ENCODE measurements at places on chromosomes 16 and 17.

DNA sequence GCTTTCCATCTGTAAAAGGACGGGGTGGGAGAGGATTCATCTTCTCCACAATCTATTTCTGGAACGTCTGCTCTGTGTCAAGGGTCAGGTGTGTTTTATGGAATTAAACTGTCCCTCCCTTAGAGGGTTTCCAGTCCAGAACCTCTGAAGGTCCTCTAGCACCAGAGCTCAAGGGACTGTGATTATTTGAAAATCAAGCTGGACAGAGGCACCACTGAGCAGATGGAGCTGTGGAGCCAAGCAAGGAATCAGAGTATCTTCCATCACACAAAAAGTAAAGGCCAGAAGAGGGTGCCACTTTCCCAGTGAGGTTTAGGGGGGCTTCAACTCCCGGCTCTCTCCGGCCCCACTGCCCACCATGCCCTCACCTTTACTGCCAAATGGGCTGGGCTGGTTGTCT is 6.8 kb downstream of the CACNG5 start:
- no peak for DNase-seq

GRCh38 chr16:56643080-56643778 is 4.8 kb downstream of the MT1A start:
- peak; percentile 68 for DNase-seq

GRCh38 chr16:21708533-21709115 is 44.9 kb downstream of the OTOA start:
- peak; percentile 78 for DNase-seq

GRCh38 chr17:75595284-75595919 is 7.8 kb downstream of the MYO15B start:
- no peak for DNase-seq

DNA sequence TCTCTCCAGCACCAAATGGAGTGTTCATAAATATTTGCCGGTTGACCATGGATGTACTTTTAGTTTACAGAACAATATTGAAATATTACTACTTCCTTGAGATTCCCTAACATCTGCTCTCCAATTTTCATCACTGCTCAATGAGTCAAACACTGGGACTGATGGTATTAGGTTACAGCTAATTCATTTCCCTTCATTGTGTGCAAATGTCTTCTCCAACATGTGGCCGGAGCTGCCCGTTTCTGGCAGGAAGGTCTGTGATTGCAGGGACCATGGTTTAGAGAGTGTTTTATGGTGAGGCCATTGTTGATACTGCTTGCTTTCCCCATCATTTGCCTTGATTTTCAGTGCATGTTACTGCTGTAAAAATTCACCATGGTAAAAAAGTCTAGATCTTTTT is 209.3 kb downstream of the HS3ST3B1 start:
- DNase-seq, result no peak

DNA sequence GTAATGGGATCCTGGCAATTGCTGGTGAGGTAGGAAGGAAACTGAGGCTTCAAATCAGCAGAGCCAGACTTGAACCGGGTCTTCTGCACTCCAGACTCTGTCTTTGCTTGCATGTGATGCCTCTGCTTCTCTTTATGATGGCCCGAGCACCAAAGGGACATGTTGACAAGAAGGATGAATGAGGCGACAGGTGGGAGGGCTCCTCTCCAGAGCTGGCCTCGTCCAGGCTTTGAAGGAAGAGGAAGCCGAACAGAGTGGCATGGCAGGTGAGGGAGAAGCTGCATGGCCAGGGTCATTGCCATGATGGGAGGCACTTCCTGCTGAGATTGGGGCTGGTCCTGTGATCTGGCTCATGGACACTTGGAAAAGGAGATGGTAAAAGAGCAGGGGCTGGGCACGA is 40.8 kb downstream of the AKAP1 start:
- no peak for DNase-seq
